ENCODE measurements at places on chromosomes 4 and X.

DNA sequence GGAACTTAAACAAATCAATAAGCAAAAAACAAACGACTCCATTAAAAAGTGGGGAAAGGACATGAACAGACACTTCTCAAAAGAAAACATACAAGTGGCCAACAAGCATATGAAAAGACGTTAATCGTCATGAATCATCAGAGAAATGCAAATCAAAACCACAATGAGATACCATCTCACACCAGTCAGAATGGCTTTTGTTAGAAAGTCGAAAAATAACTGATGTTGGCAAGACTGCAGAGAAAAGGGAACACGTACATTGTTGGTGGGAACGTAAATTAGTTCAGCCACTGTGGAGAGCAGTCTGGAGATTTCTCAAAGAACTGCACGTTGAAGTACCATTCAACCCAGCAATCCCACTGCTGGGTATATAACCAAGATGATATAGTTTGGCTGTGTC lies 23.7 kb downstream of the NEUROG2 start:
- peaks cover 6% of the 10 kb centered on the region for H3K27me3 ChIP-seq
- no peak for DNase-seq
- no peak overlapping the region for H3K4me3 ChIP-seq
- no peaks in the 10 kb centered on the region for H3K4me1 ChIP-seq
- H3K36me3 ChIP-seq: peaks cover 21% of the 10 kb centered on the region

GRCh38 chr4:92455951-92456350 lies 152.2 kb downstream of the GRID2 start:
- no peaks in the 10 kb centered on the region for H3K4me1 ChIP-seq
- H3K36me3 ChIP-seq: no peaks in the 10 kb centered on the region
- H3K27ac ChIP-seq: no peak overlapping the region
- H3K4me3 ChIP-seq: no peak overlapping the region

DNA sequence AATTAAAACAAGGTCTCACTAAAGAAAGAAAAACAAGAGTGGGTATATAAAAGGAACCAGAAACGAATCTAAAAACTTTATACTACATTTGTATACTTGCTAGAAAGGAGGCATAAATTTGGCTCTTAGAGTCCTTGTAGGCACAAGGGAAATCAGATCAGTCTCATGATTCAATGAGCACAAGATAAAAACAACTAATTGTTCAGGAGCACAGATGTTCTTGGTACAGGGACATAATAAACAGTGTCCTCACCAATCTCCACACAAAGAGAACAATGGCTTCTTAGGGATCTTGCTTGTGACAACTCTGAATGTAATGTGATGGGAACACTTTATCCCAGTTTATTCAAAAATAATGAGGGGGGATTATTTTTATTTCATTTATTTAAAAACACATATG lies 28.3 kb downstream of the TMEM144 start:
- no peak overlapping the region for H3K27ac ChIP-seq
- no peak overlapping the region for H3K4me3 ChIP-seq
- DNase-seq: no peak
- no peaks in the 10 kb centered on the region for H3K36me3 ChIP-seq

GRCh38 chrX:31115398-31115797 lies 43.6 kb upstream of the FTHL17 start:
- no peaks in the 10 kb centered on the region for H3K4me1 ChIP-seq
- H3K36me3 ChIP-seq: no peaks in the 10 kb centered on the region
- no peaks in the 10 kb centered on the region for H3K27me3 ChIP-seq
- DNase-seq: no peak
- no peak overlapping the region for H3K27ac ChIP-seq
- no peak overlapping the region for H3K4me3 ChIP-seq

- H3K27ac ChIP-seq: no peak overlapping the region
- no peak overlapping the region for H3K4me3 ChIP-seq
- no peaks in the 10 kb centered on the region for H3K36me3 ChIP-seq
Measured at GRCh38 chr4:178140326-178140915, 698.2 kb upstream of the AGA start.

Measured in glutamatergic neuron (in vitro differentiated cells).